ENCODE measurements at places on chromosomes 7 and 10.

GRCh38 chr7:130821864-130822263 is 87.9 kb upstream of the KLF14 start:
- no peak for DNase-seq

DNA sequence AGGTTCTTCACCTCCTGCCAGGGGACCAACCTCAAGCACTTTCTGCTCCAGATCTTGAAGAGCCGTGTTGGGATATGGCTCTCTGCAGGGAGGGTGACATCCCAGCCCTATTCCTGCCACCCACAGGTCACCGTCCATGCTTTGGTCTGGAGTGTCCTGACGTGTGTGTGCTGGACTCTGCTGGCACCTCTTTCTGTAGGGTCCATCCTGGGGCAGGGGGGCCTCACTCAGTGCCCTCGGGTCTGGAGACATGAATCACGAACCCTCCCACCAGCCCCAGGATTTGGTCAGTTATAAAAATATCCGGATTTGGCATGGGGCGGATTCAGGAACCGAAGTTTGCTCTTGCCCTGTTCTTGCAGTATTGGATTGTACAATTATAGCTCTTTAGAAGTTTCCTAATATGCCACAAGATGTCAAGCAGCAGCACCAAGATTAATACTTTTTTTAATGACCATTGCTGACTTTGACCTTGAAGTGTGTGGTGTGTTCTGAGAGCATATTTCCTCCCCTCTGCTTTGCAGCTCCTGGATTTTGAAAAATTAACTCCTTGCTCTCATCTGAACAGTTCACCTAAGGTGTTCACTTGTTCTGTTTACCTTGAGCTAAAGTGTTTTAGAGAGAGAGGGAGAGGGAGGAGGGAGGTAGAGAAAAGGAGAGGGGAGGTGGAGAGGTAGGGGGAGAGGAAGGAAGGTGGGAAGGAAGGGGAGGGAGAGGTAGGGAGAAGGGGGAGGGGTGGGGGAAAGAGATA is 95.4 kb upstream of the SHH start:
- DNase-seq = no peak

GRCh38 chr10:53370347-53370746 is 597.8 kb upstream of the MBL2 start:
- no peak for DNase-seq

- DNase-seq = no peak
These were observed 979.9 kb downstream of the TYW1 start for GRCh38 chr7:67976490-67976889.

- no peak for DNase-seq
These were observed 27.0 kb upstream of the ZPBP start for GRCh38 chr7:50119815-50120637.

- DNase-seq = no peak
These were observed 995 bp upstream of the PARD3 start for GRCh38 chr10:34816085-34816496.

GRCh38 chr7:101904019-101904418 is 86.6 kb downstream of the CUX1 start:
- no peak for DNase-seq

DNA sequence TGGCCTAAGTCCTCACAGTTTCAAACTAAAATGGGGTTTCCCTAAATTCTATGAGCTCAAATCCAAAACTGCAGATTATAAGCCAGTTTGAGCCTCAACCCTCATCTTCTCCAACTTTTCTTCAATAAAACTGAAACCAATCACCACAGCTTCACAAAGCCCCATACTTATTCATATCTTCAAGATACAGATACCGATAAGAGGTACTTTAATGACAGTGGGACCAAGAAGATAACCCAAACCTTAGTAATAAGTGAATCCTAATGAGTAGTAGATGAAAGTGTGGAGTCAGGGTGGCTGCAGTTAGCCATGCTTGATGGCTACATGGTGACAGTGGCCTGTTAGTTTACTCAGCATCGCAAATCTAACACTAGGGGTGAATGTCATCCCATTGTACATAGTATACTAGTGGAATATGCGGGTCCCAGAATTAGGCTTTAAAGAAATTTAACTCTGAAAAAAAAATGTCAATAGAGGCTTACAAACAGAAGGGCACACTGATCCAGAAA is 395.8 kb upstream of the PHF14 start:
- no peak for DNase-seq

DNA sequence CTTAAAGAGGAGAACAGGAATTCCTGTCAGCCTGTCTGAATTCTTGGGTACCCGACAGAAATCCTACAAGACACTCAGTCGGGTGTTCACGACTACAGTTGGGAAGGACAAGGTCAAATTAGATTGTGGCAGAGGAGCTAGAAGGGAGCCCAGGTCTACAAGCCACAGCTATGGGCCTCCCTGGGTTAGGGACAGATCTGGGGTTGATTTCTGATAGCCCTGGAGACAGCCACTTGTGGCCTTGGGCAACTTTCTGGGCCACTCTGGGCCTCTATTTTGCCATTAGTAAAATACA is 39.7 kb upstream of the ANTXRL start:
- DNase-seq = no peak

DNA sequence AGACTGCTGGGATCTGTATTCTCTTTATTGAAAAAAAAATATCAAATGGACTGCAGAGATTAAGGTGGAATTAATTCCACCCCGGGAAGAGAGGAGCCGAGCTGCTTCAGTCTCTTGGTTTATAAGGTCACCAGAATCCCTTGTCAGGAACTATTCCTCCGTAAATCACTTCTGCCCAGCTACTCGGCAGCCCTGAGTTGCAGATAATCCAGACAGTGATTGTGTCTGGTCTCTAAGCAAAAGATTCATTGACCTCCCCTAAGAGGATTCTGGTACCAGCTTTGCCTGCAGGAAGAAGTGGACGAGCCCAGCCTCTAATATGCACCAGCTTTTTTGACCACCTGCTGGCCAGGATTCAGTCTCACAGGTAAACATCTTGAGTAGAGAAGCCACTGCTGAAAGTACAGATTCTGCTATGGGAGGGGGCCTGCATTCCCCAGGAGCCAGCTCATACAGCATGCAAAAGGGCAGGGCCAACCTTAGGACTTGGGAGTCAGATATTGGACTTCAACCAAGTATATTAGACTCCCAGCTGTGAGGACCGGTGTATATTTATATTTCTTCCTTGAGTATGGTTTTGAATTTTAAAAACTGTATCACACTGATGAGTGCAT is 27.1 kb upstream of the PLXNA4 start:
- no peak for DNase-seq

DNA sequence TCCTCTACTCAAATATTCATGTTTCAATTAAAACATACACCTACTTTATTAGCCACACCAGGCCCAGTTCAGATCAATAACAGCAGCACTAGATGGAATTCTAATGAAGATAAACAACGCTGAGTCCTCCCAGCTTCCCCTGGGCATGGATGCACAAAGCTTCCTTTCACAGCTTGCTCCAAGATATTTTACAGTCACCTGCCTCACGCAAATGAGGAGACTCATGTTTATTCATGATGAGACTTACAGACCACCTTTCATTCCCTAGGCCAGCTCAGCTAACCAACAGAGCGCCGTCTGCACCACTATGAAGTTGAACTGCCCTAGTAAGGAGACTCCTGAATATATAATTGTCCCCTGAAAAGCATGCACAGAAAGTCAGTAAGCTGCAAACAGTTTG is 283.0 kb upstream of the AOAH start:
- no peak for DNase-seq

- peak; percentile 87 for DNase-seq
These were observed 21.3 kb downstream of the MDH2 start for GRCh38 chr7:76069238-76069638.

DNA sequence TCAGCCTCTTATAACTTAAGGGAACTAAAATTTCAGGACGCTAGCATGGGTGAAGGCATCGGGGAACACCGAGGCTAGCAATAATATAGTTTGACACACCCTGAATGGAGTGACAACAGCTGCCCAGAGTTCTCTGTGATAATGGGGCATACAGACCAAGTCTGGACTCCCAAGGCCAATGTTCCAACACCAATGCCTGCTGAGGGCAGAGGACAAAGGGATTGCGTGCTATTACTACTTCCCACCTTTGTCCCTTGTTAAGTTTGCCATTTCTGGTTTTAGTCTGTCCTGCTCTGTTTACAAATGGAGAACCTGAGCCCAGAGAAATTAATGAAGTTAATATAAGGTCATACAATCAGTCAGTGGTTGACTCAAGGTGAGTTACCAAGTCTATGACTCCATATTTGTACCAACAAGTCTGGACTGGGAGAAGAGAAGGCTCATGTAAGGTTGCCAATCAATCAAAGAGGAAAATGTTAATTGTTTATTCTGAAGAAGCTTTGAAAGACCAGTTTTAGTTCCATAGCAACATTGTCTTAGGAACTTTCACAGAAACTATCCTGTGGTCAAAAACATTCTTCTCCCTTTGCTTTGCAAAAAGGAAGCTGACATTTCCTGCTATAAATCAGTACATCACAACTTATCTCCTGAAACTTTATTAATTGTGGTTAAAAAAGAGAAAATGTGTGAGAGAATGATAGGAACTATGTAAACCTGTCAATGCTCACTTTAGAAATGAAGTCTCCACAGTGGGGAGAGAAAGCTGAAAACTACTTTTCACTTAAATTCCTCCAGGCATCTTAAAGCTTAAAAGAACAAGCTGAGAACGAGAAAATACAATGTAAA is 74.5 kb downstream of the CCDC6 start:
- DNase-seq = no peak

DNA sequence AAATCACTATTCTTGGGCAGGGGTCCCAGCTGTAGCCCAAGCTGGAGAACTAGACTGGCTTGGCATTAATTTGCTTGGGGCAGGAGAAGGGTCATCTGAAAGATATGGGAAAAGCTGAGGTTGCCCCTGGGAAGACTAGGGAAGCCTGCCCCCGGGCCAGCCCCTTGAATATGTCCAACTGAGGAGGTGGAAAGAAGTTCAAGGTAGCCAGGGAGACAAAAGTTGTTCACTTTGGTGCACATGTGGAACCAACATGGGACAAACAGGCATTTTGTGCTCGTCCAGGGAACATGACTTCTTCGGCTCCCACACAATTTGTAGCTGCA is 1.4 kb upstream of the LRRC61 start:
- DNase-seq = no peak

DNA sequence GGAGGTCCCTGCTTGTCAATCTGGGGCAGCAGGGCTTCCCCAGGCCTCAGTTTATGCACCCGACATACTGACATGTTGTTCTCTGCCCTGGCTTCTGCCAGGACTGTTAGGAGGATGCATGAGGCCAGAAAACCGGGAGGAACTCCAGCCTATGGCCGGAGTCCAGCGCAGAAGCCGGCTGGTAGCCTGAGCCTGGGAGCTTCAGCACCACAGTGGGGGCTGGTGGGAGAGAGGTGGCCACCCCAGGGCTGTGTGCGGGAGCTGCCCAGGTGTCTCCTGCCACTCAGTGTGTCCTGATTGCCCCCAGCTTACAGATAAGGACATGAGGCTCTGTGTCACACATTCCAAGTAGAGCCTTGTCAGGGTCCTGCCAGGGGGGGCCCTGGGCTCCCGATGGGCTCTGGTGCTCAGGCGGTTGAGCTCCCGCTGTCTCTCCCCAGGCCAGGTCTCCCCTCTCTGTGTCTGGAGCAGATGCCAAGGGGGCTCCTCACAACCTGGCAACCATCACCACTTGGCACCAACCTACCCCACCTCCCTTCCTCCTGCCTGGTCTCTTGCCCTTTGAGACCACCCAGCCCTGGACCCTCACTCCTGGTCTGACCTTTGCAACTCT is 32.3 kb downstream of the PPIF start:
- no peak for DNase-seq

DNA sequence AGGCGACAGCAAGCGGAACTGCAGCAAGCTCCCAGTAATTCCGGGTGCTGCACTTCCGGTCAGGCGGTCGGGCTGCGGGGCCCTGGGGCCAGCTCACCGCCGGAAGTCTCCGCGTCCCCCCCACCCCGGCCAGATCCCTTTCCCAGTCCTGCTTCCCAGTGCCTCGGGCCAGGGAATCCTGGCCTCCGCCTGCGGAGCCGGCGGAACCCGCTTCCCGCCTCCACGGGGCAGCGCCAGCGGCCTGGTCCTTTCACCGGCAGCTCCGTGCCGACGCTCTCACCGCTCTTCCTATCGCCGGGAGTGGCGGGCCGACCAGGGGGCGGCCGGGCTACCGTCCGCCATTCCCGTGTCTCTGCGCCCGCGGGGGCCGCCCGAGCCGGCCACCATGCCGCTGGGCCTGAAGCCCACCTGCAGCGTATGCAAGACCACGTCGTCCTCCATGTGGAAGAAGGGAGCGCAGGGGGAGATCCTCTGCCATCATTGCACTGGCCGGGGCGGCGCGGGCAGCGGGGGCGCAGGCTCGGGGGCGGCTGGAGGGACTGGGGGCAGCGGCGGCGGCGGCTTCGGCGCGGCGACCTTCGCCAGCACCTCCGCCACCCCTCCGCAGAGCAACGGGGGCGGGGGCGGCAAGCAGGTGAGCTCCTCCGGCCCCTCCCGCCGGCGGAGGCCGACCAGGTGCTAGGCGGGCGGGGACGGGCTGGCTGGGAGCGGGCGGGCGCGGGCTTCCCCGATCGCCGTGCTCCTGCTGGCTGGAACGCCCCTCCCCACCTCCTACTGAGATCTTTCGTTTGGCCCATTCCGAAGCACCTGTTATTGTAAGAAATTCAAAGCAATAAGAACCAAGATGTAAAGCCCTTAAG is at the start of gene GATAD1:
Gene GATAD1, plus strand, starts transcription at position 138 of the 860 bp plus-strand sequence. Its CDS starts 248 bp downstream, at position 386.
- peak; percentile 69 for DNase-seq

- no peak for DNase-seq
These were observed 87.9 kb downstream of the RNF216 start for GRCh38 chr7:5693529-5693928.

DNA sequence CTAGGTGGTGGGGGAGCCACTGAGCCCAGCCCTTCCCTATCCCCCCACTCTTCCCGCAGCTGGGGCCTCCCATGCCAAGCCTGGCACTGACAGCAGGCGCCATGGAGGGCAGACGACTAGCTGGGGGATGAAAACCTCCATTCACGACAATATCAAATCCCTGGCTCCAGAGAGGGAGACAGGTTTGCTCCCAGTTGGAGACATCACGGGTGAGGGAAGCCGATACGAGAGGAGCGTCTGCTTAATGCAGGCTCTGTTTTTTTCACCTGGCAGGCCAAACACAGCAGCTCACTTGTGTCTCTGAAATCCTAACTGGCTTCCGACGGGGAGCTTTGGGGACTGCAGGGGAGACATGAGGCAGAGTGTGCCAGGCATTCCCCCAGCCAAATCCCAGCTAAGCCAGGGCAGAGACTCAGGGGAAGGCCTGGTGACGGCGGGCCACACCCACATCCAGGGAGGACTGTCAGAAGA is 307.4 kb upstream of the ZMIZ1 start:
- DNase-seq = no peak

DNA sequence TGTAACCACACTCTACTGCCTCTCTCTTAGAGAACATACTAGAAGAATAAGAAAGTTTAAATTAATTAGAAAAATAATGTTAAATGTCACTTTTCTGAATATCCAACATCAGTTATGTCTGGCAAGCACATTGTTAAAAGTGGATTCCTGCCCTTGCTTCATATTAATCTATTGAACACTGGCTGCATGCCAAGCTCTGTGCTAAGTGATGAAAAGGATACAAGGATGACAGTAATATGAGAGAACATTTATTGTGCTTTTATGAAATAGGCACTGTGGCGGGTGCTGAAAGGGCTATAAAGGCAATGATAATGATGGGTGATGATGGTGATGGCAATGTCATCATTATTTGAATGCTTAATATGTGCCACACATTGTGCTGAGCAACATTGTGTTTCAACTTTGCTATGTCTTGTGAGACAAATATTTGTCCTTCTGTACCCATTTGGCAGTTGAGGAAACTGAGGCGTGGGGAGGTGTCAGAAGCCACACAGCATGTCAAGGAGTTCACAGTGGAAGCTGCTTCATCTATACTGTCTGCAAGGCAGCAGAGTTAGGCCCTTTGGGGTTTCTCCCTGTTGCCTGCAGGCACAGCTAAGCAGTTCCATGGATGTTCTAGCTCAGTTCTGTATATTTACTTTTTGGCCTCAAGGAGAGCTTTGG is 64.2 kb upstream of the RAPGEF5 start:
- no peak for DNase-seq
